AG04450 (cell line): ENCODE measurements at places on chromosomes 11 and 22. TPM values are rescaled to one million over a fixed set of nuclear protein-coding genes. Genes with fewer than 3 reads are reported as not detected.
A peak's percentile ranks its signal among the peaks of the same experiment; 100 is the strongest.

- DNase-seq: no peak
Measured at GRCh38 chr22:29391546-29391945, 3.2 kb upstream of the AP1B1 start.

DNA sequence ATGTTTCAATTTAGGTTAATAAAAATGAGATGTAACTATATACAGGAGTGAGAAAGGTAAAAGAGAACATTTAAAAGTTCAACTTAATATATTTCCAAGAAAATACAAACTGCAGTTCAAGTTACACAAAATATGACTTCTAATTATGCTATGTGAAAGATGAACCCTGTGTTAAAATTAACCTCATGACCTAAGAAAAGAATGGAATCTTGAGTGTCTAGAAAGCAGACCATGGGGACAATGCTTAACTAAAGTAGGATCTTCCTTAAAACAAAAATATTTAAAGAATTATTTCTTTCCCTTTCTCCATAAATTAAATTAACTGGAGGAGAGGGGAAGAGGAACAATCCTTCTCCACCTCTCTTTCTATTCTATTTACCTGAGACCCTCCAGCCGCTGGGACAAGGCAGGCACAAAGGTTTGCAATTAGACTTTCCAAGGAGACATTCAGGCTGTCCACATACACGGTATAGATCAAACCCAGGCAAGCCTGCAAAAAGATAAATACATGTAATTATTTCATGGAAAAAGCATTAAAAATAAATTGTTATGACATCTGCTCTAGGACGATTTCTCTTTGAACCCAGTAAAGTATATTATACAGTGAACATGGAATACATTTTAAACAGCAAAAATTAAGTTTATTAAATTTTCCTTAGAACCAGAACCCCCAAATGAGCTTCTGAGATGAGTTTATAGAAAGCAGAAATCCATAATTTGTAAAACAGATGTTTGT lies 264.5 kb downstream of the SBF2 start:
- no peak for DNase-seq

DNA sequence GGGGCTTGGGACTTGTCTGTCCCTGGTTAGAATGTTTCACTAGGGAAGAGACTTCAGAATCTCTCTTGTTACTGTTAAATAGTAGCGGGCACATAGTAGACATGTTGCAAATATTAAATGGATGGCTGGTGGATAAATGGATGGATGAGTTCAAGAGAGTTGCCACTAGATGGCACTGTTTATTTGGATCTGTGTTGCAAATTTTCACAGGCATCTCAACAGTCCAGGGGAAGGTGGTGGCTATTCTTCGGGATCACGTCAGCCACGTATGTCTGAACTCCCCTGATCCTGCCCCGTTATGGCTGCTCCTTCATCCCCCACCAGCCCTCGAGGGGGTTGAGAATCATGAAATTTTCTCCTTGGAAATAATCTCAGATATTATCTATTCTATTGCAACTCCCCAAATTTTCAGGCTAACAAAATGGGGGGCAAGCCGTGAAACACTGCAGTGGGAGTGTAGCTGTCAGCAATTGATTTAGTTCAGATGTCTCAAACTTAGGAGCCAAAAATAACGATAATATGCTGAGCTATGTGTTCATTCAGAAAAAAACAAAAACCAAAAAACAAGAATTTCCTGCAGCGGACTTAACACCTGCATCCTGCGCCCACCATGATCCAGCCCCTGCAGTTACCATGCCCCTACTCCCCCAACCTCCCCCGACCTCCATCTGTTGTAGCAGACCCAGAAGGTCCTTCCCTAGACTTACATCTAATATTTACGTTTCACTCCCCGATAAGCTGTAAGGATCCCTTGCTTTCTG lies 29.1 kb upstream of the BIRC3 start:
- peak; percentile 55 for DNase-seq

GRCh38 chr22:46088541-46089311 lies 61.6 kb upstream of the PPARA start:
- no peak for DNase-seq

DNA sequence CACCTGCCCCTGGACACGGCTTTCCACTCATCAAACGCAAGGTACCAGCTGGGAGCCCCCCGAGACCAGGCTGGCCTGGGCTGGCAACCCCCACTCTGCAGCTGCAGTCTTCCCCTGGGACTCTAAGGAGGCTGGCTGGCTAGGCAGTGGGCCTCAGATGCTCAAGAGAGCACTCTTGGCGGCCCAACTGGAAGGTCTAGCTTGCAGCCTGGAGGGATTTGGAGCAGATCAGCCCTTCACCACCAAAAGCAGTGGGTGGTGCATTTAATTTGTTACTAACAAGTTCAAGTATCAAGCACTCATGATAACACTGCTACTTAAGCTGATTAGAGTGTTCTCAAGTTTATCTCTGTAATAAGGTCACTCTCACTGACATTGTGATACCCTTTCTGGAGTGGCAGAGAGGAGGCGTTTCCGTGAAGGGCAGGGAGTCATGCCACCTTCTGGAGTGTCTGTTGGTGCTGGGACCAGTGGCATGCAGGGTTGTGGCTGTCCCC lies 21.5 kb downstream of the C22orf23 start:
- DNase-seq: no peak

DNA sequence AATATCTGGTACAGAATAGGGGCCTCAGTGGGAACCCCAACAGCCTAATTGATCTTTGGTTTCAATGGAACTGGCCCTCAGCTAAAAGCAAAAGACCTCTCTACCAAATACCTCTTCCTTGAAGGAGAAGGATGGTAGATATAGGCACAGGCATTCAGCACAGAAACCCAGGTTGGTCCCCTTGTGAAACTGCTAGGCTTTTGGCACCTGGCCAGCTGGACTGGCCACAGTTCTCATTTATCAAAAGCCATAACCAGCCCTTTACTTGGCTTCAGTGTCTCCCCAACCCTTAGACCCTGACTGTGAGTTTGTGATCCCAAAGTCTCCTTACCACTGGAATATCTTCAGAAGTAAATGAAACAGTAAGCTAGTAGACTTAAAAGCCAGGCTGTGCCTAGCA lies 152.9 kb downstream of the TENM4 start:
- DNase-seq: no peak

DNA sequence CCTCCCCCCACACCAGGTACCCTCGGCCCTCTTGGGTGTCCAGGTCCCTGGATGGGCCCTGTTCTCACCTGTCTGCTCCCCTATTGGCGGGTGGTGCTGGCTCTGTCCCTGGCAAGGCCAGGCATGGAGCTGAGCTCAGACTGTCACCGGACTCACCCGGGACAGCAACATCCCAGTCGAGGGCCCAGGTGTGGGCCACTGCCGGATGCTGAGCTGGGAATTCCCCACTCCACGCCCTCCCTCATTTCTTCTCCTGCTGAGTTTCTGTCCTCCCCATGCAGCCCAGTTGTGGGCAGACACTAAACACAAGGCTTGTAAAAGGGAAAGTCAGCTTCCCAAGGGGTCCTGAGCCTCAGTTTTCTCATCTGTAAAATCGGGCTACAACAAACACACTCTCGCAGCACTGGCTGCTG lies 2.0 kb upstream of the AP5B1 start:
- DNase-seq: no peak

- no peak for DNase-seq
Measured at GRCh38 chr11:134235399-134235798, 10.9 kb downstream of the VPS26B start.

DNA sequence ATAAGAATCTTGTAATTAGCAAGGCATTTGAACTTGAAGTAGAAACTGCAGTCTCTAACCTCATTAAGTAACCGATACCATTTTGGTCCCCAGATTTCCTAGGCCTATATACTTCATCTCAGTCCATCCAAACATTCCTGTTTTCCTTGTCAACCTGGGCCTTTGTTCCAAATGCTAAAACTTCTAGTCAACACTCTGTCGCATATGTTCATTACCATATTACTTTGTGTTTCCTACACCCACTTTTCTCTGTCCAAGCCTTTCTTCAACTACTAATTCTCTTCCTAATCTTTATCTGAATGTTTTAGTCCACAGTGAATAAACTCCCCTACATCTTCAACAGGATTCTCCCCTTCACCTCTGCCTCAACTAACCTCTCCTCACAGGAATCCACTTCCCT lies 31.4 kb downstream of the MTMR2 start:
- DNase-seq: no peak

GRCh38 chr11:27216270-27217149 lies 146.5 kb downstream of the CCDC34 start:
- DNase-seq: no peak

DNA sequence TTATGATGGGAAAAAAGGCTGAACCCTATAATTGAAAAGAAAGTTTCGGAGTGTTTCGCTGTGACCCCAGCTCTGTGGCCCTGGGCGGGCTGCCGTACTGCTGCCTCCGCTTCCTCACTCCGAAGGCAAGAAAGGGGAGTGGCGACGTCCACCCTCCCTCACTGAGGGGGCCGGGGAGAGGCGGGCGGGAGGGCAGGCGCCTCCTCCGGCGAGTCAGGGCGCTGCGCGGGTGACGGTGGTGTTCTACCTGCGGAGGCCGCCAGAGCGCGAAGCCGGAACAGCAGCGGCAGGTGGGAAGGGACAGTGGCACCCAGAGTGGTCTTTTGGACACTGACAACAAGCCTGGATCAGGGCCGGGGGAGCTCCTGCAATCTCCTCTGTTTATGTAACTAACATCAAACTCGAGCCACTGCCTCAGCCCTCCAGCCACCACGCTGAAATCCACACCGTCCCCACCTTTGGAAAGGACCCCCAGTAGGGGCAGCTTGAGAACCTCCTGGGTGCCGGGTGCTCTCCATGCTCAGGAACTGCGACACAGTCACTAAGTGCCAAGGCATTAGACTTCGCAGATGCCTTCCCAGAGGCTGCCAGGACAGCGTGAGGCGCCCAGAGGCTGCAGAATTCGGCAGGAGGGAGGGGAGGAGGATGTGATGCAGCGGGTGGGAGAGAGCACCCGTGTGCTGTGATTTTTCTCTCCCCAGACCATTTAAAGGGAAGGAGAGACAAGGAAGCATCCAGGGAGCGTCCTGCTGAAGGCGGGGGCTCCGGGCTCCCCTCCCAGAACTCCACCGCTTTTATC lies 25.5 kb downstream of the BID start:
- DNase-seq: no peak

DNA sequence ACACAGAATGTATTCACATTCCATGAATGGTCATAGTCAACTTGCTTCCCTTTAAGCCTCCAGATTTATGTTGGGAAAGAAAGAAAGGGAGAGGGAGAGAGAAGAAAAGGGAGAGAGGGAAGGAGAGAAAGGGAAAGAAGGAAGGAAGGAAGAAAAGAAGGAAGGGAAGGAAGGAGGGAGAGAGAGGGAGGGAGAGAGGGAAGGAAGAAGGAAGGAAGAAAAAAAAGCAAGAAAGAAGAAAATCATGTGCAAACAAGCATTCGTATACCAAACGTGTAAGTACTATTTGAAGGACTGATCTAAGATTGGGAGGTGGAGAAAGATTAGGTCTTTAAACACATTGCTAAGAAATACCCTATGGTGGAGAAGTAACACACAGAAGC lies 23.9 kb upstream of the ARHGAP20 start:
- DNase-seq: no peak

DNA sequence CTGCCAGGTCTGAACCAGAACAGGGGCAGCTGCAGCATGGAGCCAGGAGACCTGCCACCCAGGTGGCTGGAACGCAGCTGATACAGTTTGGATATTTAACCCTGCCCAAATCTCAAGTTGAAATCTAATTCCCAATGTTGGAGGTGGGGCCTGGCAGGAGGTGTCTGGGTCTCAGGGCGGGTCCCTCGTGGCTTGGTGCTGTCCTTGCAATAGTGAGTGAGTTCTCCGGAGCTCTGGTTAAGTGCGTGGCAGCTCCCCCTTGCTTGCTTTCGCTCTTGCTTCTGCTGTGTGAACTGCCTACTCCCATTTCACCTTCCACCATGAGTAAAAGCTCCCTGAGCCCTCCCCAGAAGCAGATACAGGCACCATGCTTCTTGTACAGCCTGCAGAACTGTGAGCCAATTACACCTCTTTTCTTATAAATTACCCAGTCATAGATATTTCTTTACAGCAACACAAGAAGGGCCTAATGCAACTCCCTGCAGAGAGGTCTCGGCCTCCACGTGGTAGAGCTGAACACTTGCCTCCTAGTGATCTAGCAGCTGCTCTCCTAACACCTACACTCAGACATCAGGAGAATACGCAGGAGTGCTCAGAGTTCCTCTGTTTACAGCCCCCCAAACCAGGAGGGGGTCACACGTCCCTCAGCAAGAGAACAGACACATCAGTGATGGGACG lies 203.7 kb downstream of the CTTN start:
- no peak for DNase-seq

DNA sequence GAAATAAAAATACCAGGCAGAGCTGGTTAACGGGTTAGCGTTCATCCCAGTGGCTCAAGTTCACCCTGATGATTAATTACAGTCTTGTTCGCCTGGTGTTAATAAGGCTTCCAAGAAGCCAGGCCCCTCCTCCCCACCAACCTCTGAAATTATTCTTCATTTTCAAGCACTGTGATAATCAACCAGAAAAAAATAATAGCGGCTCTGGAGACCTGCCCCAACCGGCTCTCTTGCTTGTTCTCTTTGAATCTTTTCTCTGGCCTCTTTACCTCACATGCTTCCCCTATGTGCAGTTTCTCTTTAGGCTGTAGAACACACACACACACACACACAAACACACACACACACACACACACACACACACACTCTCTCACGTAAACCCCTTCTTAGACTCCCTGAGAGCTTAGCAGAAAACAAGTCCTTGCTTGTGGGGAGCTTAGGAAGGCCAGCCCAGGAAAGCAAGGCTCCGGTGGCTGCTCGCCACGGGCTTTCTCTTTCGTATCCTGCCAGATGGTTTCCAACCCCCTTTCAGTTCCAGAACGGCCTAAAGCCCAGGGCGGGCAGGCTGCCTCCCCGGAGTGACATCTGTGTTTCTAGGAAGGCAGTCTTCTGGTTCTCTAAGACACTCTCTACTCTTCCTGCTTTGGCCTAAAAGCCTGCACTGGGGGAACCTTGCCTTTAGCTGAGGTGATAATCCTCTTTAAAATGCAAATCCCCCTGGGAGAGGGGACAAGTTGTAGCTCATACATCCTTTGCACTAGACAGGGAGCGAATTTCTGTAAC lies 106.4 kb upstream of the SESN3 start:
- no peak for DNase-seq

CHRNA10 gene
- 0.25 and 0.41 TPM in 2 replicates for polyA plus RNA-seq

GRCh38 chr11:38046571-38047135 lies 1448.6 kb upstream of the RAG2 start:
- no peak for DNase-seq

NAV2 gene
- polyA plus RNA-seq: 5.1 and 7.2 TPM in 2 replicates

- no peak for DNase-seq
Measured at GRCh38 chr11:36376009-36376887, 80.2 kb downstream of the PRR5L start.

GRCh38 chr11:21144531-21144930 lies 475.1 kb downstream of the NELL1 start:
- DNase-seq: no peak

TSPAN18 gene
- polyA plus RNA-seq: 0.98 and 1.2 TPM in 2 replicates

SH3BP1 gene
- 8.4 and 11.3 TPM in 2 replicates for polyA plus RNA-seq

ANGPTL5 gene
- not detected in 2 replicates for polyA plus RNA-seq
